ENCODE measurements at places on chromosomes 1 and 21. TPM values are rescaled to one million over a fixed set of nuclear protein-coding genes. Genes with fewer than 3 reads are reported as not detected.

DNA sequence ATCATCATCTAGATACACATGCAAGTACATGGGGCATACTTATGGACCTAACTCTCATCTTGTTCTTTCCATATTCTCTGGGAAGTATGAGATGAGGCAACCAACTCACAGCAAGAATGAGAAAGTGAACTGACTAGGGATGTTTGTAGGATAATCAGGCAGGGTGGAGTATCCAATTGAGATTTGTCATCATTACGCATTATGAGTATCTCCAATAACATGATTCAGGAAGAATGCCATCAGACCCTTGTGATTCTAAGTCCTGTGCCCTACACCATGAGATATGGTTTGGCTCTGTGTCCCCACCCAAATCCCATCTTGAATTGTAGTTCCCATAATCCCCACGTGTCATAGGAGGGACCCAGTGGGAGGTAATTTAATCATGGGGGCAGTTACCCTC, 154.0 kb downstream of the SLC30A10 start:
- no peak for DNase-seq

- DNase-seq: no peak
Observed at GRCh38 chr1:27562534-27563340, 41.2 kb downstream of the AHDC1 start.

DNA sequence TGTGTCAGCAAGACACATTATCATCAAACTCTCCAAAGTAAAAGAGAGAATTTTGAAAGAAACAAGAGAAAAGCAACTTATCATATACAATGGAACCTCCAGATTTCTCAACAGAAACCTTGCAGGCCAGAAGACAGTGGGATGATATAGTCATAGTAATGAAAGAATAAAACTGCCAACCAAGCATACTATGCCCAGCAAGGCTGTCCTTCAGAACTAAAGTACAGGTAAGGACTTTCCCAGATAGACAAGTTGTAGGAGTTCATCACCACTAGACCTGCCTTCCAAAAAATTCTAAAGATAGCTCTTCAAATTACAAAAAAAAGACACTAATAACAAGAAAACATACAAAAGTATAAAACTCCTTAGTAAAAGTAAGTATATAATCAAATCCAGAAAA, 33.2 kb upstream of the FOXD3 start:
- DNase-seq: no peak

- no peak for DNase-seq
Observed at GRCh38 chr1:225881081-225881958, 860 bp downstream of the TMEM63A start.

GRCh38 chr1:236228411-236228810, 53.3 kb downstream of the ERO1B start:
- DNase-seq: no peak

CC2D1B gene
- 26.4 TPM for total RNA-seq

C8A gene
- total RNA-seq: not detected

SLC9C2 gene
- total RNA-seq: not detected

HMCN1 gene
- total RNA-seq: 106 TPM

HPDL gene
- 1.4 TPM for total RNA-seq

BCAS2 gene
- total RNA-seq: 52.5 TPM

Measured in fibroblast of the aortic adventitia (primary cell).